NCI-H1436 treated with DMSO at 0.1 percent for 48 hours (cell line): ENCODE measurements at places on chromosomes 5 and 9.

DNA sequence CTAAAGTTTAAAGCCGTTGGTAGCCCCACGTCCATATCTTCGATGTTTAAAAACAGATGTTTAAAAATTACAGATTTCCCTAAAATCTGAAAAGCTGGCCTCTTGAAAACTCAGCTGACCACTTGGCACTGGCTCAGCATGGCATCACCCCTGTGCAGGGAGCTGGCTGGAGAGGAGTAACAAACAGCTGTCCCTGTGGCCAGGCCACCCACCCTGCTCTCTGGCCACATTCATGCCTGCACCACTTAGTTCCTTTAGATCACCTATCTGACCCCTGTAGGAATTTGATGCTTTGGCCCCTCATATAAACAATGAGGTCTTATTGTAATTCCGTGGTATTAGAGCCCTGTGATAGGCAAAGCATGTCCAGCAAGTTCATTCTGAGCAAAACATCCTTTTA lies 107.5 kb downstream of the FRMD3 start:
- no peak for DNase-seq

GRCh38 chr5:54004697-54005096 lies 305.7 kb downstream of the ARL15 start:
- DNase-seq, result no peak

GRCh38 chr9:130239363-130239695 lies 26.2 kb upstream of the HMCN2 start:
- no peak for DNase-seq

DNA sequence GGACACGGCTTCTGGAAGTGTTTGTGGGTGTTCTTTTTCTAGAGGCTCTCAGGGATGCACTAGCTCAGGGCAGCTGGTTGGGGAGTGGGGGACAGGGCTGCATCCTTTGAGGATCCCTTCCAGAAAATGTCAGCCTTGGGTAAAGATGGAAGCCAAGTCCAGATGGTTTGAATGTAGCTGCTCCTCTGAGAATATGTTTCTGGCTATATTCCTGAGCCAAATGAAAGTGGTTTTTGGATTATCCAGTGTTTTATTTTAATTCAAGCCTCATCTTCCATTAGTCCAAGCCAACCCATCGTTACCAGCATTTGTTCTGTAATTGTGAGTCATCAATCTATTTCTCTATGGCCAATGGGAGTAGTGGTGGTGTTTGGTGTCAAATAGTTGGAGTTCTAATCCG lies 70.4 kb downstream of the SPRY4 start:
- no peak for DNase-seq

- DNase-seq, result no peak
Observed at GRCh38 chr9:6639622-6640021, 5.9 kb downstream of the GLDC start.

DNA sequence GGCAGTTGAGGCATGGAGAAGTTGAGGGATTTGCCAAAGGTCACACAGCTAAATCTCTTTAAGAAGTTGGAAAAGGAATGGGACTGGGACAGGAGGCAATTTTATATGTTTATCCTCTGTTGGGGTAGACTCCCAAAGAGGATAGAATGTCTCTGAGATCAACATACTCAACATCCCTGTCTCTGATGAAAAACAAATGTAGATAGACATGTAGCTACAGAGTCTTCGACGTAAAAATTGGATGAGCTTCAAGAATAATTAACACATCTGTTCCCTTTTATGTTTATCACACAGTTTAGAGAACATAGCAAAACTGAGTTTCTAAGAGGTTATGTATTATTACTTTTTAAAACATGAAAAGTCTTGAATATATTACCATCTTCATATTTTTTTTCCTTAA lies 204.6 kb upstream of the CD180 start:
- no peak for DNase-seq

- DNase-seq, result no peak
Observed at GRCh38 chr5:162703914-162704313, 636.3 kb downstream of the GABRG2 start.

GRCh38 chr9:76448501-76448900 lies 10.5 kb upstream of the GCNT1 start:
- no peak for DNase-seq

GRCh38 chr9:84677080-84677479 lies 7.6 kb downstream of the NTRK2 start:
- no peak for DNase-seq

GRCh38 chr5:34684281-34684979 lies 28.3 kb downstream of the RAI14 start:
- DNase-seq, result peak; percentile 39

- DNase-seq, result no peak
Observed at GRCh38 chr9:114339130-114339908, 9.7 kb downstream of the ORM2 start.

DNA sequence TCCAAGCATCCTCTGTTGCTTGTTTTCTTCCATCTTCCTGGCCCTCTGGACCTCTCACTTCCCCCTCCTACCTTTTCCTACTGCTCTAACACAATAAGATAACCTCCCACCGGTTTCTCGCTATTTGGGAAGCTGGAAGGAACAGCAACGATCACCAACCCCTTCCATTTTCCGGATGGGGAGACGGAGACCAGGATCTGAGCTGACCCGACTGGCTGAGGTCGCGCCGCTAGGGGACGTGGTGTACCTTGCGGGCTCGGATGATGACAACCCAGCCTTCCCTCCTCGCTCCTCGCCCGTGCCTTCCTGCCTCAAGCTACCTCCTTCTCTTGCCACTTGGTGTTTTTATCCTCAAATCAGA lies 1.9 kb downstream of the LPAR1 start:
- no peak for DNase-seq

GRCh38 chr5:126046846-126047571 lies 376.2 kb upstream of the GRAMD2B start:
- no peak for DNase-seq

DNA sequence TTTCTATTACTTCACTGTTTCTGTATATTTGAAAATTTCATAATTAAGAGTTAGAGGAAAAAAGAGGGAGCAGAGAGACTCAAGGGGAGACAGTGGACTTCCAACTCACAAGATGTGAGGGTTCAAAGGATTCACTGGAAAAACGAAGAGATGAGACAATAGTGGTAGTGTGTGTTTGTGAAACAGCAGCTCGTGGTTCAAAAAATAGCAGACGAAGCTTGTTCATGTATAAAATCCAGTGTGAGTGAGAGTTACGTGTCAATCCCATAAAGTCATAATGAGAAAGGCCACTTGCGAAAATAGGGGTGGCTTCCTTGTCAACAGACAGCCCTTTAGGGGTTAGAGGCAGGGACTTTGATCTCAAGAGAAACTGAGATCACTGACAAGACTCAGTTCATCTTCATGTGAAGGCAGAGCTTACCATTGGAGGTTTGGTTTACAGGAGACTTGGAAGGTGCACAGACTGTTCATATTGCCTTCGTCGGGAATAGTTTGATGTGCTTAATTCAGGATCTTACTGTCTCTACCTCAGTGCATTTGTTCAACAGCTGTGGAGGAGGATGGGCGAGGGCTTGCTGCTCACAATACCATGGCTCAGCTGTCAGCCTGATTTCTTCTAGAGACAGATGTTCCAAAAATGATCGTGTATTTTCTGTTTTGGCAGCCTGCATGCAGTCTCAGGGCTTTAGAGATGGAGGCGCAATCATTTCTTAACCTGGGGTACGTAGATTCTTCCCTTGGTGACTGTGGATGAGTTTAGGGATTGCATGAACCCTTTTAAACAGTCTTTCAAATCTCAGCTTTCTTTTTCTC lies 105.7 kb upstream of the KLF9 start:
- DNase-seq, result no peak
